ENCODE measurements at places on chromosomes 12 and 14.

DNA sequence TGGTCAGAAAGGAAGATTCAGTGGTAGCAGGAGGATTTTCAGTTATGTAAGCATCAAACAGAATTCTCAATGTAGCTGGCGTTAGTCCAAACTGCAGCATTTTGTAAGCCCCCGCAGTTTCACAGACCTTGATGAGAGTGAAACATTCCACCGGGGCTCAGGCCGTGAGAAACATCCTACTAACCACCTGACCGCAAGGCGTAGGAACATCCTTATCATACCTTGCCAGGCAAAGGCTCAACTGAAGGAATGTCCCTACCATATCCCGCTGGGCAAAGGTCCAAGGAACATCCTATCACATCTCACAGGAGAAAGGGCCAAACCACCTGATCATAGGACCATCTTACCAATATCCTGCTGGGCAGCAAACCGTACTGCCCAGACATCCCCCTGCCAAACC is 624.8 kb upstream of the TMEM132C start:
- DNase-seq, result no peak

DNA sequence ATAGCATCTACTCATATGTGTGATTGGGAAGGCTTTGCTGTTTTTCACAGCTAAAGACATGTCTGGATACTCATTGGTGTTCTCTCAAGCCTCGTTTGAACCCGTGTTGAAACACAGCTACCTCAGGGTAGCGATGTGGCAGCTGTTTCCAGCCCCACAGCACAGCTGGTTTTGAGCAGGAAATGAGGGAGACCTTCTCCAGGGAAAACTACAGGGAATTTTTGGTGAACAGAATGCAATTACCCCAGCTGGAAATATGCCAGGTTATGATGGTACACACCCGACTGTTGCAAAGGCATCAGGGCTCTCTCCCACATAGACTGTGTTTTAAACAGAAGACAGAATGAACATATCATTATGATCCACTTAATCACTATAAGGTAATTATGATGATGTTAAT is 828.9 kb downstream of the VRK1 start:
- no peak for DNase-seq

DNA sequence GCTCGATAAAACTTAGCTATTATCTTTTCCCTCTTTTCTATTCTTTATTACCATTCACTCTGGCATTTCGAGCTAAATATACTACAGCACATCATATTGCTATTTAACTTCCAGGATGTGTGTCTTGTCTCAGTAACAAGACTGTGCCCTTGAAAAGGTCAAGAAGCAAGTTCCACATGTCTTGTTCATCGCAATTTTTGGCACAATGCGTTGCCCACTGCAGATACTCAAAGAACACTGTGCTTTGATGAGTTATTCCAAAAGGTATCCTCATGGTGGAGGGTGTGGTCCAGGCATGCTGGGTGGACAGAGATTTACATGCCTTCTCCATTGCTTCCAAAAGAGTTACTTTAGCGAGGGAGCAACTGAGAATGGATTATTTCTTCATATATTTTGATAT is 6.6 kb downstream of the E2F7 start:
- DNase-seq, result no peak

DNA sequence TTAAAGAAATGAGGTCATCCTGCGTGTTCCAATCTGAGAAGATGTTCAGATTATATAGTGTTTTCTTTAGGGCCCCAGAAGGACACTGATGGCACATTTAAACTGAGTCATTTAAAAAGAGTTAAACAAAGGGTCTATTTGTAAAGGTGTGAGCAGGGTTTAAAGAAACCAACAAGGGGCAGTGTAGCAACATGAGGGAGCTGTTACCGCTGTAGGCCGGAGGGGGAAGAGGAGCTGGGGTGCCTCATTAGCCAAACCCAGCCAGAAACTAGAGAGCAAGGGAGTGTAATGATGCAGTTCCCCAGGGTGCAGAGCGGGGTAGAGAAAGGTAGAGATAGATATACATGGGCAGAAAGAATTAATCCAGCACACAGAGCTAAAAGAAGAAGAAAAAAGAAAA is 160.4 kb downstream of the TBX5 start:
- DNase-seq, result no peak

GRCh38 chr12:121871467-121871866 is 12.8 kb upstream of the HPD start:
- DNase-seq, result no peak

- no peak for DNase-seq
These were observed 145.5 kb downstream of the PRKCH start for GRCh38 chr14:61466905-61467280.

DNA sequence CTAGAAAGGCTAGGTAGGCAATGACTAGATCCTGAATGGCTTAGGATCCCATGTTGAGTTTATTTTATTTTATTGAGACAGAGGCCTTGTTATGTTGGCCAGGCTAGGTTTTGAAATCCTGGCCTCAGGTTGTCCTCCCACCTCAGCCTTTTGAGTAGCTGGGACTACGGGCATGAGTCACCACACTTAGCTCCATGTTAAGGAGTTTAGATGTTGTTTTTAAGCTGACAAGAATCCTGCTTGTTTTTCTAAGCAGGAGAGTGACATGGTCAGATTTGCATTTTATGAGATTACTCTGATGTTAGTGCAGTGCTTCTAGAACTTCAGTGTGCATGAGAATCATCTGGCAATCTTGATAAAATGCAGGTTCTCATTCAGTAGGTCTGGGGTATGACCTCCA is 14.5 kb downstream of the CCDC198 start:
- DNase-seq, result no peak
